Omental fat pad (tissue), 4 donors: ENCODE measurements at places on chromosomes 13 and 19. TPM values are rescaled to one million over a fixed set of nuclear protein-coding genes. Genes with fewer than 3 reads are reported as not detected.

Gene PROZ
- total RNA-seq = not detected

GRCh38 chr13:92745258-92745657 is 481.3 kb upstream of the GPC6 start:
- DNase-seq = no peak

Gene ZNF69
- total RNA-seq = 3.4 TPM

- DNase-seq = no peak
Measured at GRCh38 chr19:28960586-28960985, 252.4 kb downstream of the UQCRFS1 start.

Gene ZNF100
- total RNA-seq = 5.0 TPM

Gene TEX29
- total RNA-seq = not detected

DNA sequence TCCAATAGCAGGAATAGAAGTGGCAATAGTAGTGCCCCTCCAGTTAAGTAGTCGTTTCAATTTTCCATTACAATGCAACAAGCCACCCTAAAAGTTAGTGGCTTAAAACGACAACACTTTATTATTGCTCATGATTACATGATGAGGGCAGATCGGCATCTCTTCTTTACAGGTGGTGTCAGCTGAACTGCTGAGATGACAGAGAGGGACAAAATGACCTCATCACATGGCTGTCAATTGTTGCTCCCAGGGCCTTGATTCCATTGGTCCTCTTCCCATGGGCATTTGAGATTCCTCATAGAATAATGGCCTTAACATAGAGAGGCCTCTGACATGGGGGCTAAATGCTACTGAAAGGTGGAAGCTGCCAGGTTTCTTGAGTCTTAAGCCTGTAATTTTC is 679.8 kb upstream of the KLHL1 start:
- DNase-seq = no peak

DNA sequence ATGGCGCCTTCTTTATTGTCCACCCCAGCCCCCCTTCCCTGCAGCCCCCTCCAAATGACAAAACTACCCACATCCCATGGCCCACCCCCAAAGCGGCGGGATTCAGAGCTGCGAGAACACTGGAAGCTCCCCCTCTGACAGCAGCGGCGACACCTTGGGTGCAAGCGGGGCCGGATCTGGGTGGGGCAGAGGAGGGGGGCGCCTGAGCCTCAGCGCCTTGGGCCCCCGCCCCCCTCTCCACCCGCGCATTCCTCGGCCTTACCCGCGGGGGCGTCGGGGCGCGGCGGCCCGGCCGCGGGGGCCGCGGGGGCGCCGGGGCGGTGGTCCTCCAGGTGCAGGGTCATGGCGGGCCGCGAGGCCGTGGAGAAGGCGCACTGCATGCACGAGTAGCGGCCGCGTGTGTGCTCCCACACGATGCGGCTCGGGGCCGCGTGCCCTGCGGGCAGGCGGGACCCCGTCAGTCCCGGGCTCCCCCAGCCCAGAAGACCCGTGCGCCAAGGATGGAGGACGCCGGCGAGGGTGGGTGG is 3.3 kb downstream of the ZNF414 start:
- no peak for DNase-seq

- no peak for DNase-seq
Measured at GRCh38 chr19:7901337-7901736, 2.3 kb upstream of the MAP2K7 start.

DNA sequence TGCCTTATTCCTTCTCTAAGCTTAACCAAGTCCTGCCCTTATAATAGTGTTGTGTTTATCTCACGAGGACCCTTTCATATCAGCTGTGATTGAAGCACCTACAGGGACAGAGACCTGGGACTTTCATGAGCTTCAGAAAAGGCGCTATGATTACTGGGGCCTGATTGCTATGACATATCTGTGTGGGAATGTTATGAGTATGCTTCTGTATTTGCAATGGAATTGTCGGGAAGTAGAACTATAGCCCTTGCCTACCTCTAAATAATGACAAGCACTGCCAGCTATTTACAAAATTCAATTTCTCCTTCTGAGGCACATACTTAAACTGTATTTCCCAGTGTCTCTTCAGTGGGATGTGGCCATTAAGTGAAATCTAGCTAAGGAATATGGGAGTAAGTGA is 191.5 kb downstream of the LHFPL6 start:
- DNase-seq = no peak

DNA sequence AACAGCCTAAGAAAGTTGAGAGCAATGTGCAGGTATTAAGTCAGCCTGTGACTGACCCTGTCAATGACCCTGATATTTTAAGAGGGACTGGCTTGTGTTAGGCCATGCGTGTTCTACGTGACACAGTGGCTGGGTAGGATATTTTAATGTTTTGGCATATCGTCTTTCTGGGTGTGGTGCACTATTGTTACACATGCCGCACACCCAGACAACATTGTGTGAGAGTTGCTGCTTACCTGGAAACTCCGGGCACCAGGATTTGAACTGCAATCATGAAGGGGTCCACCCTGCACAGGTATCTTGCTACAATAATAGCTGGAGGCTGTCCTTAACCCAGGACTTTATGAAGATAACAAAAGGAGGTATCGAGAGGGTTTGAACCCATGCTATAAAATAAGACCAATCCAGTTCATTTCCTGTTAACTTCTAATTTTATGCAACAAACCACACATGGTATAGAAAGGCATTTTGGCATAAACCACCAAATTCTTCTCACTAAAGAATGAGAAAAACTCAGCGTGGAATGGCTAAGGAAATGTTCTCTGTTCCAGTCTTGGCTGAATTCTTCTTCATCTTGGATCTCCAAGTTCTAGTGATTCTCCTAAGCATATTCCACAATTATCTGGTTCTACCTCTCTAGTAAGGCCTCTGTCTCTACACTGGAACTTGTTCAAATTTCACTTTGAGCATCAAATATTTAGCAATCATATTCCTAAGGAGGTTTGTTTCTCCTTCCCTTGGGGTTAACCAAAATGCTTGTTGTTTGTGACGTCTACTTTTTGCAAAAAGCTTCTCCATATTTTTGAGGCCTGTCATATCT is 38.7 kb upstream of the POMP start:
- DNase-seq = no peak

- DNase-seq = no peak
Measured at GRCh38 chr19:19529783-19530422, 1.2 kb downstream of the YJEFN3 start.

DNA sequence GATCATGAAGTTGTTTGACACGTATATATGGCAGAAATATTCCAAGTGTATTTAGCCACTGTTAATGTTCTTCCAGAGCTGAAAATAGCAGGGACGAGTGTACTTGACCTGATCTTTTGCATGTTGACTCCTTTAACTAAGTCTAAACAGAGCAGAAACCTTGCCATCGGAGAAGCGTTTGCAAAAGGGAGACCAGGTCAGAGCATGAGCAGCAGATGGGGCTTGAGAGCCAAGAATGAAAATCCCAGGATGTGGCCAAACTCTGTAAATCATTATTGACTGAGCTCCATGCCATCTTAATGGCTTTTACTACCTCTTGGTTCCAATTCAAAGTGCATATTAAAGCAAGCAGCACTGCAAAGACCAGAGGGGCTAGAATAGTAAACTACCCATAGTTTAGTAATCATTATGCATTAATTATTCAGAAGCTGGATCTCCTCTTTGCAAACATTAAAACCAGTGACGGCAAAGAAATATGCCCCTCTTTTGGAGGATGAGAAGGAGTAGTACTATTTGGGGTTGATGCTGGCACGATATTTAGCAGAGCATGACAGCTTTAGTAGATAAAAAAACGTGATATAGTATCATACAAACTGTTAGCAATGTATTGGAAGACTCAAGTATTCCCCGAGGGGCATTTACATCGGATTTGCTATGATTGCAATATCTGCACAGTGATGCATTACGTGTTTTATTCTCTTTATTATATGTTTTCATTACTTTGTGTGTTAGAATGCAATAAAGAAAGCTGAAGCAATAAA is 55.7 kb downstream of the FAM216B start:
- DNase-seq = no peak

DNA sequence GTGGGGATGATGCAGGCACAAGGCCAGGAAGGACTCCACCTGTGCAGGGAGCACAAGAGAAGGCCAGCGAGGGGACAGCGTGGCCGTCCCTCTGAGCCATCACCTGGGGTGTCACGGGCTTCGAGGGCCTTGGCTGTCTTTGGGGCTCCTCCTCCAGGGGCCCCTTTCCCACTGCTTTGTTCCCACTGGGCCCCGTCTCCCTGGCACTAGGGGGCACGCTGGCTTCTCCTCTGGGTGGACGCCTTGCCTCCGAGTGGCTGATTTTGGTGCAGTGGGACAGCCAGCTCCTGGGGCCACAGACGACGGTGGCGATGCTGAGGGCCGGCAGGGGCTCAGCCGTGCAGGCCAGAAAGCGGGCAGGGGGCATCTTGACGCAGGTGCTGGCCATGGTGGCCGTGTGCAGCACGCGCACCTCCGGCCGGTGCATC is 43.2 kb upstream of the GRTP1 start:
- no peak for DNase-seq

Gene EPS8L1
- 0.95 TPM for total RNA-seq

GRCh38 chr13:34667286-34668218 is 274.5 kb upstream of the NBEA start:
- no peak for DNase-seq

- DNase-seq = no peak
Measured at GRCh38 chr13:111248822-111249221, 71.6 kb upstream of the TEX29 start.

DNA sequence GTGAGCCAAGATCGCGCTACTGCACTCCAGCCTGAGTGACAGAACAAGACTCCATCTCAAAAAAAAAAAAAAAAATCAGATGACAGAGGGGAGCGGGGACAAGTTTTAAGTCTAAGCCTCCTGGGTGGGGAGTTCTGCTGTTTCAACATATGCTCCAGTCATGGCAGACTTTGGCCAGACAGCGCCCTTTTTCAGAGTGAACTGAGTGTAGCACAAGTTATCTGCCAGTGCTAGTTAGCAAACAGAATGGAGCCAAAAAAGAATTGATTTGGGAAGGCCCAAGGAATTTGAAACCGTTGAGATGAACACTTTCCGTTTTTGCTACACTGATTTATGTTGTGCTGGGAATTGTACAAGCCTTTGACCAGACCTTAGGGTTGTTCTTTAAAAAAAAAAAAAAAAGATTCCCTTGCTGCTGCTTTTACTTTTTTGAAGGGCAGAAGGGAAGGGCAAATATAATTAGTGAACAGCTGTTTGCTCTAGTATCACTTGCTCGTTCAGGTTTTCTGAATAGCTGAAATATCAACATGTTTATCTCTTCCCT is 5.7 kb downstream of the ACTN4 start:
- DNase-seq = no peak
